AG08396 (cell line): ENCODE measurements at places on chromosomes 2 and 18.
A peak's percentile ranks its signal among the peaks of the same experiment; 100 is the strongest.

DNA sequence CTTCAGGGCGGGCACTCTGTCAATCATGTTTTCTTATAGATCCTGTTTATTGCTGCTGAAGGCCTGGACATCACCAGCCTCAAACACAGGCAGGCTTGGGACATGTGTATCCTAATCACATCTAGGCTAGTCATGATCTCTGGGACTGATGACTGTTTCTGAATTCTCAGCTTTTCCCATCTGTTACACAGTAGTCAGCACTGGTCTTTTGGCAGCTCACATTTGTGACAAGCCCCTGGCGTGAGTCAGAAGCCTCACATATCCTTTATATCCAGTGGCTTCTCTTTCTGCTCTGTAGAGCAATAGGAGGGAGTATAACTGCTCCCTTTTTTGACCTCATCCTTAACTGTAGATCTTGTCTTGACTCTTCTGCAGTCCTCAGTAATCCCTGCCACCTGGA lies 4.5 kb downstream of the SEMA4F start:
- peak; percentile 69 for DNase-seq

DNA sequence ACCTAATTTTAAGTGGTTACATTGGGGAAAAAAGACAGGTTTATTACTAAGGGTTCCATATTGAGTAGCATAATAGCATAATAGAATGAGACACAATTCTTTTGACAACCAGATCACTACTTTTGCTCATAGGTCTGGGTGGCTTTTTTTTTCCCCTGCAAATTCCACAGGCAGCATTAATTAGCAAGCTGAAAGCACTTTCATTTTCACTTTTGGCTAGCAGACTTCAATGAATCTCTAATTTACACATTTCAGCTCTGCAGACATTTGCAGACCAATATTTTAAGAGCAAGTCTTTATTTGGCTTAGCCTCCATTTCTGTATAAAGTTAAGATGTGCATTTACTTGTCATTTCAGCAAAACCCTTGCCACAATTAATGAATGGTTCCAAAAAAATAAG lies 185.5 kb downstream of the NOL4 start:
- DNase-seq, result no peak

- no peak for DNase-seq
Observed at GRCh38 chr2:127137741-127138140, 30.8 kb upstream of the BIN1 start.

DNA sequence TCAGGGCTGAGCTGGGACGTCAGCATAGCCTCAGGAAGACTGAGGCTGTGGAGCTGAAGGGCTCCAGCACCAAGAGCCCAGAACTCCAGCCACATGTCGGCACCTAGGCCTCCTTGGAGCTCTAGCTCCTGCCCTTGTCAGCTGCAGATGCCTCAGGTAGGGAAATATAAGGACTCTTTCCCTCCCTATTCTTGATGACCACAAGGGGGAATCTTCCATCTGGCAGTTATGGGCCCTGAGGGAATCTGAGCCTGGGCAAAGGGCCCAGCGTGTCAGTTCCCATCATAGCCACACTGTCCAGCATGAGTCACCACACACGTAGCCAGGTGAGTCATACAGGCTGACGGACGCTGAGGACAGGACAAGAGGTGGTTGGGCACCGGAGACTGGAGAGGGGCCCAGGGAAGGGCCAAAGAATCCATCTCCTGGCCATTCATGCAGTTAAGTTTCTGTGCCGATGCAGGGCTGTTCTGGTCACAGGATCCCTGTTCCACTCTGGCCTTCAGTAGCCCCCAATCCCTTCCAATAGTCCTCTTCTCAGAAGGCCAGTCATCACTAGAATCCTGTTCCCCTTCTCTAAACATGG lies 1.8 kb downstream of the MPV17 start:
- peak; percentile 93 for DNase-seq

DNA sequence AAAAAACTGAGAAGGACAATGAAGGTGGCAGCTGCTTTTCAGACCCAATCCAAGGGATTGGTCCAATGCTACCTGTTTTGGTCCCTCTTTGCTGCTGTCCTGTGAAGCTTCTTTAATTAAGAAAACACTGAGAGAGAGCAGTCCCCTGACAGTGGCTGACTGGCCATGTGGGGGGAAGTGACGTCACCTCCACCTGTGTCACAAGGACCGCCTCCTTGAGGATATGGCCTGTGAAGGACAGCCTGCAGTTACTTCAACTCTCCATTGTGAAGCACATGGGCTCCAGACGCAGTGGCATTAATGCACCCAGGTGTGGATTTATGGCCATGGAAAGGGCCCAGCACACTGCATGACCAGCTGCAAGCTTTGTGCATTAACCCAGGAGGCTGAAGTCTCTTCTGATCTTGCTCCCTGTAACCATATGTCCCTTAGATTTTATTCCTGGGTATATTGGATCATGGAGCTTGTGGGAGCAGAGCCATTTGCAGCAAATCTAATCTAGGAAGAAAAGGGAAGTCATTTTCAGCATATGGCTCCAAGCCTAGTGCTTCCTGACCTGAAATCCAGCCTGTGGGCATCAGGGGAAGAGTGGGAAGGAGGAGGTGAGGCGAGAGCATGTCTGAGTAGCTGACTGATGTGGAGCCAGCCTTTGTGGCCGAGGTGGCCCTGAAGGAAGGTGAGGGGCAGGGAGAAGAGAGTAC lies 32.2 kb downstream of the KIF5C start:
- DNase-seq, result no peak

DNA sequence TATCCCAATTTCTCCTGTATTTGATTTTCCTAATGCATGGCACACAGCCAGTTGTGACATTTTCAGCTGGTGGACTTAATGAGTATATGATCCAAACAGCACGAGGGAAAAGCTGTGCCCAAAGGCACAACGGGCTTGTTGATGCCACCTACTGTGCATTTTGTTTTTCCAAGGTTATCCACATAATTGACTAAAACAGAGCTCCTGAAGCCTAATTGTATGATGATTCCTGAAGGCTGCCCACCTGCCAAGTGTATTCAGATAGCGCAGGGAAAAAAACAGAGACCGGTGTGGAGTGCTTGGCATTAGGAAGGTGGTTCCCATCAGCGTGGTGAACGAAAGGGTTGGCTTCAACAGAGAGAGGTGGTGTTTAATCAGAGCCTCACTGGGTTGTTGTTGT lies 14.9 kb downstream of the RBMS1 start:
- DNase-seq, result no peak

DNA sequence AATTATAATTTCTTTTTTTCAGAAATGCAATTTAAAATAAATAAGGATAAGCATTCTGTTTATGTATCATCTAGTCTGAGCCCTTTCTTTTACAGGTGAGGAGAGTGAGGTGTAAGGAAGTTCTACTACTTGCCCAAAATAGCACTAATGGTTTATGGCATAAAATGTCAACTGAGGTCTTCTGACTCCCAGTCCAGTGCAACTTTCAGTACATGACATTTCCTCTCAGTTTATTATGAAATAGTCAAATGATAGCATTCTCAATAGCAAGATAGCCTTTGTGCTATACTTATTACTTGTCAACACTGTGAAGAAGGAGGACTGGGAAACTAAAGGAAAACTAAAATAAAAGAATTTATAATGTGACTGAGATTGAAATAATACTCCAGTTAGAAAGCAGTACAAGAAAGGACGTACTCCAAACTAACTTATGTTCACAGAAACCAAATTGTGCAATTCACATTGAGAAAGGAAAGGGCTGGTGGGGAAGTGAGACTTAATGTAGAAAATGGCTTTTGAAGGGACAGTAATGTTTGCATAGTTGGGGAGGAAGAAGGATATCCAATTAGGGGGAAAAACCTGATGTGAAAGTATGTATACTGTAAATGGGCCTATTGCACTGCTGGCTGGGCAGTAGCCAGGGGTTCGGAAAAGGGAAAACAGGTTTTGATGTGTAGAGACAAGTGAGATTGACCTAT lies 166.7 kb upstream of the ZEB2 start:
- no peak for DNase-seq

- no peak for DNase-seq
Observed at GRCh38 chr2:158779621-158780020, 15.5 kb upstream of the DAPL1 start.

DNA sequence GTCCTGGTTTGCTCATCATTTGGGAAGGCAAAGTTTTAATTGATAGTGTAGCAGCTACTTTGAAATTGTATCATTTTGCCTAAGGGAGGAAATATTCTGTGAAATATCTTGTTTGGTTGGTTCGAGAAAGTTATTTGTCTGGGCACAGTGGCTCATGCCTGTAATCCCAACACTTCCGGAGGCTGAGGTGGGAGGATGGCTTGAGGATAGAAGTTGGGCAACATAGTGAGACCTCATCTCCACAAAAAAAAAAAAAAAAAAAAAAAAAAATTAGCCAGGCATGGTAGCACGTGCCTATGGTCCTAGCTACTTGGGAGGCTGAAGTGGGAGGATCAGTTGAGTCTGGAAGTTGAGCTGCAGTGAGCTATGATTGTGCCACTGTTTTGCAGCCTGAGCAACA lies 3.1 kb upstream of the ADGRF3 start:
- no peak for DNase-seq

DNA sequence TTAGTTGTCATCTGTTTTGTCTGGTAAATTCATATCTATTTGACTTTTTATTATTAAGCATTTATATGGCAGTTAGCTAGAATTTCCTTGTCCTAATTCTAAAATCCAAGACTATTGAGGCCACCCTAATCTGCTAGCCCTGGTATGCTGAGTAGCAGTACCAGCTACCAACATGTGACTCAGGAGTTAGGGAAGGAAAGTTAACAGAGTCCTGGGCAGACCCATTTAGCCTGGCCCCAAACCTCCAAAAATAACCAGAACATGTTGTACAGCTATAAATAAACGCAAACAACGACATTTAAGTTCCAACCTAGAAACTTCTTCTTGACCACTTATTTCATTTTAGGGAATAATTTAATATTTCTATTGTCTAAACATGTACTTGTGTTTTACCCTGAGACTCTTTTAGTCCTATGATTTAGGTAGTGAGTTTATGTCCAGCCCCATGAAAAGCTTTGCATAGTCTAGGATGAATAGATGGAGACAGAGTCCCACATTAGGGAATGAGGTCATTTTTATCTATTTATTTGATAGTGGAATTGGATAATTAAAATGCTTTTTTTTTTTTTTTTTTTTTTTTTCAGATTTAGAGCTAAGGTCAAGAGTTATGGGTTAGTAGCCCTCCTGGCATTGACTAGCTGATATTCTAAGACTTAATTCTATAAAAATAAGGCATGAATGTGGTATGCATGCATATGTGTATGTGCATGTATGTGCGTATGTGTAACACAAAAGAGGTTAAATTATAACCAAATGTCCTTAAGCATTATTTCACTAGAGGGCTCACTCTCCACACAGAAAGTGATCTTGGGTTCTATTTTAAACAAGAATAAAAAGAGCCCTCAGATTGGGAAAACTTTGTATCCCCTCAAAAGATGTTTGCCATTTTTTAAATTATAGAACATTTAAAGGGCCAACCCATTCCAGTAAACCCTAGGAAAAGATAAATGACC lies 160.1 kb upstream of the MAPRE2 start:
- DNase-seq, result no peak

- DNase-seq, result no peak
Observed at GRCh38 chr2:176158186-176158591, 1.1 kb downstream of the HOXD3 start.

- no peak for DNase-seq
Observed at GRCh38 chr2:74702001-74702715, 48.1 kb downstream of the SEMA4F start.

GRCh38 chr2:111668741-111669140 lies 215.3 kb downstream of the ANAPC1 start:
- DNase-seq, result no peak
